ENCODE measurements at places on chromosomes 13 and 19.

DNA sequence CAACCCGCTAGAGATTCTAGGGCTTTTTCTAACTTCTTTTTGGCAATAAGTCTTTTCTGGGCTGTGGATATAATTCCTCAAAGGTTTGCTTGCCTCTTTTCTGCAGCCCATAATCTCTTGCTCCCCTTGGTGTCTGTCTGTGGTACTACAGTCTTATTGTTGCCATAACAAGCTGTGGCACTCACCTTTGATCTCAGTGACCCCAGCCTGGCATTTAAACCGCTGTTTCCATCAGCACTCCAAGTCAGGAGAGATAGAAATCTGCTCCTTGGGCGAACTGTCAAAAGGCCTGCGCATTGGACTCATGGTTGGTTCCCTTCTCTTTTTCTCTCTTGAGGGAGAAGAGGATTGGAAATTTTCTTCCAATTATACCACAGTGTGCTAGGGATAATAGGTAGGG, 14.5 kb upstream of the MPHOSPH8 start:
- DNase-seq = no peak

- no peak for DNase-seq
Measured at GRCh38 chr13:53137779-53138178, 109.2 kb downstream of the OLFM4 start.

GRCh38 chr13:90430127-90430526, 917.4 kb upstream of the MIR17HG start:
- no peak for DNase-seq

GRCh38 chr19:44517146-44517545, 12.3 kb downstream of the CEACAM20 start:
- DNase-seq = no peak

DNA sequence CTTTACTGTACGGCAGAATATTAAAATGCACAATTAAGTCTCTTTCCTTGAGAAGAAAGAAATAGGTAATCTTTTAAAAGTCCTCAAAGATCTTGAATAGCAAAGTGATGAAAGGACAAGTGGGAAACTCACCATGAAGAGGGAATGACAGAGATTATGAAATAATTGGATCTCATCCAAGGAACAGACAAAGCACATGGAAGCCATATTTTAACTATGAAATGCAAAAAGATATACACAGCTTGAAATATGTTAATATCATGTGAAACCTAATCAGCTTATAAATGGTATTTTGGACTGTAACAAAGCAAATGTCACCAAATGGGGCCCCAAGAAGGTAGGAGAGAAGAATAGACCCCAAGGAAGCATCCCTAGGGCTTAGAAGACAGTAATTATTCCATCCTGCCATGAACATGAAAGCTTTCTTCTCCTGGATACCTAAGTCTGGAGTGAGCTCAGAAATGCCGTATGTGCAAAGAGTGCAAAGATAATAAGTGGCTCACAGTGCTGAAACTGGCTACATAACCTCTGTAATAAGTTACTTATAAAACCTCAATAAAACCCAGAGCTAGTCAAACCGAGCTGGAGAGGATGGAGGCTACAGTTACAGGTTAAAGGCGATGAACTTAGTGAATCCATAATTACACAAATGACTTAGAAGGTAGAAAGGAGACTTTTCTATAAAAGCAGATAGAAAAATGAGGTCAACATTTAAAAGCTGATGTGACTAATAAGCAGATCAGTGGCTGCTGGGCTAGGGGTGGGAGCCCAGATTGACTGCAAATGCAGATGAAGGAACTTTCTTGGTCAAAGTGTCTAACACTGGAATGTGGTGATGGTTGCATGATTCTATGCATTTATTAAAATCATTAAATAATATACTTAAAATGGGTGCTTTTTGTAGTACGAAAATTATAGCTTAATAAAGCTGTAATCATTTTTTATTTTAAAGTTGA, 34.4 kb downstream of the DCLK1 start:
- DNase-seq = no peak

DNA sequence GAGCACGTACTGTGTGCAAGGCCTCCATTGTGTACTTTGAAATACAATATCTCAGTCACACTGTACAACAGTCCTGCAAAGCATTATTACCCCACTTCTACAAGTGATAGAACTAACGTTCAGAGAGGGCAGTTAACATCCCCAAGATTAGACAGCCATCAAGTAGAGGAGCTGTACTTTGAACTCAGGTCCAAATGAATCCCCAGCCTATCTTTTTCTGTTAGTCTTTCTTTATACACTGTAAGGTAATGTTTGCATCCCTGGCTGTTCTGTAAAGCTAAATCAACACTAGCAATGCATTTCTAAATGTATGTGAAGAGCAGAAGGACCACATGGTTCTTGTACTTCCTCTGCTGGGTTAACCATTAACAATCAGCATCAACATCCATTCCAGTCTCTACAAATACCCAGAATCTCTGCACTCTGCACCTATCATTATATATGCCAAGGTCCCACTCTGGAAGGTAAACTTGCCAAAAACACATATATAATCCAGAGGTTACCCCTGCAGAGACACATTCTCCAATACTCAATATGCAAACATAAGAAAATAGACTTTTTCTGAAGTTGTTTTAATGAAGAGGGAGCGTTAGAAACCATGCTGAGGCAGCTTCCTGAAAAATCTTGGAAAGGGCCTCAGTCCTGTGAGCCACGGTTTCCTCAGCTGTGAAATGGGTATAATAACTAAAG, 182.3 kb downstream of the MZT1 start:
- no peak for DNase-seq

DNA sequence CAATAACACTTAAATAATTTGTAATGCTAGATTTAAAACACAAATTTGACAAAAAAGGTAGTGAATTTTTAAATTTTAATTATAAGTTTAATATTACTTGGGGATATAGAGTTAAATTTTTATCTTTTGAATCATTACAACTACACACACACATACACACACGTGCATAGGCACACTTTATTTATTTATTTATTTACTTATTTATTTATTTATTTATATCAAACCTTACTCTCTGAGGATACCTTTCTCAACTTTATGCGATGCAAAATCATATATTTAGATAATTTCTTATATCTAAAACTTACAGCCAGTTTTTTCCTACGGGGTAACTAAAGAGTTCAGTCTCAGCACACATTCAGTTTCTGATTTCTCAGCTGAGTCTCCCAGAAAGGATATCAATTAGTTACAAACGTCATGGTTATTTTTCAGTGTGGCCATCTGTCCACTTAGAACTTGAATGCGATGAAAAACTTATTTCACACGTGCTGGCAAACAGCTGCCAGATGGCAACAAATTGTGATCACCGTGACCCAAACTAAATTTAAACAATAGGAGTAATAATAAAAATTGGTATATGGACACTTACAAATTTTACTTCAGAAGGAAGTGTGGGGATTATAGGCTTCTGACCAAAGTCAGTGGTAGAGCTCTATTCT, 683.1 kb upstream of the PRR20A start:
- DNase-seq = no peak

DNA sequence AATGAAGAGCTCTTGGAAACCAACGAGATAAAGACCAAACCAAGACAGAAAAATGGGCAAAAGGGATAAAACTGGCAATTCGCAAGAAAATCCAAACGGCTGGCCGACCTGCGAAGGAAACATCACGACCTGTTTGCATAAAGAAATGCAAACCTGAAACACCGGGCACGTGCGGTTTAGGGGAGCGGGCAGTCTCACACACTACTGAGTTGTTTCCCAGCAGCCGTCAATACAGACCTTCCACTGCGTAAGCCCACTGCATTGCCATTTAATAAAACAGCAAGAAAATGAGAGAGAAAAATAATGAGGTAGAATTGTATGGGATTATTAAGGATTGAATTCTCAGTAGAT, 642 bp upstream of the PEG3 start:
- no peak for DNase-seq

DNA sequence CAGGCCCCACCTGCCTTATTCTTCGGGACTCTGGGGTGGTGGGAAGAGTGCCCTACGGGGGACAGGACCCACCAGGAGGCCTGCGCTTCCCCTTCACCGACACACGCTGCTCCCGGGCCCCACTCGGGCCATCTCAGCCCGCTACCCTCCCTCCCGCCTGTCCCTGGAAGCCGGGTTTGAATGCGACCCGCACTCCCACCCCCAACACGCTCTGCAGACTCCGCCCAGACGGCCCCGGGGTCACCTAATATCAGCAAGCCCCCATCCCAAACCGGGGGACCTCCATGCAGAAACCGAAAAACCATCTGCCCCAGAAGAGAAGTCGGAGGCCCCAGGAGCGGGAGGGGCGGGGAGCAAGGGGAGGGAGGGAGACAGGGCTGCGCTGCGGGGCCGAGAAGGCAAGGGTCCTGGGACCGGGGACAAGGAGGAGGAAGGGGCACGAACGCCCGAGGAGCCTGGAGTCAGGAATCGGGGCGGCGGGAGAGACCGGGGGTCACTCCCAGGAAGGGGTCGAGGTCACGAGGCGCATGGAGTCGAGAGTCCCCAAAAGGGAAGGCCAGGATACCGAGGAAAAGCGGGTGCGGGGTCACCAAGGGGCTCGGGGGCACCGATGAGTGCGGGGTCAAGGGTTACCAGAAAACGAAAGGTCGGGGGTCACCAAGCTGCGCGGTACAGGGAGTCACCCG, 766 bp downstream of the SBNO2 start:
- DNase-seq = no peak

DNA sequence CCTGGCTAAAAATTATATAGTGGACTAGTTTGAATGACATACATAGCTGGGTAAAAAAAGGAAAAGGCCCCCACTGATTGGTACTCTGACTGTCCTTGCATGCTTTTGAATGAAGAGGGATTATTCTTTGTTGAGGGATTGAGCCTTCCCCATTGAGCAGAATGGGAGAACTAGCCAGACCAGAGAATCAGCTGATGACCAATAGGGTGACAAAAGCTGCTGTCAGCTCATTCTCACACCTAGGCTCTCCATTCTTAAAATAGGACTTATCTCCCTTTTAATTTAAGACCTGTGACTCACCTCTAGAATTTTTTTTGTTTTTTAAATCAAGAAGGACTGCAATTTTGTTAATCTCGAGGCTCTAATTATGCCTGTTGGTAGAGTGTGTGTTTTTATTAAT, 79.3 kb downstream of the CRYL1 start:
- DNase-seq = no peak

GRCh38 chr13:27921421-27921960, 1.7 kb downstream of the PDX1 start:
- no peak for DNase-seq

GRCh38 chr19:16850133-16850532, 20.9 kb downstream of the SIN3B start:
- DNase-seq = no peak

DNA sequence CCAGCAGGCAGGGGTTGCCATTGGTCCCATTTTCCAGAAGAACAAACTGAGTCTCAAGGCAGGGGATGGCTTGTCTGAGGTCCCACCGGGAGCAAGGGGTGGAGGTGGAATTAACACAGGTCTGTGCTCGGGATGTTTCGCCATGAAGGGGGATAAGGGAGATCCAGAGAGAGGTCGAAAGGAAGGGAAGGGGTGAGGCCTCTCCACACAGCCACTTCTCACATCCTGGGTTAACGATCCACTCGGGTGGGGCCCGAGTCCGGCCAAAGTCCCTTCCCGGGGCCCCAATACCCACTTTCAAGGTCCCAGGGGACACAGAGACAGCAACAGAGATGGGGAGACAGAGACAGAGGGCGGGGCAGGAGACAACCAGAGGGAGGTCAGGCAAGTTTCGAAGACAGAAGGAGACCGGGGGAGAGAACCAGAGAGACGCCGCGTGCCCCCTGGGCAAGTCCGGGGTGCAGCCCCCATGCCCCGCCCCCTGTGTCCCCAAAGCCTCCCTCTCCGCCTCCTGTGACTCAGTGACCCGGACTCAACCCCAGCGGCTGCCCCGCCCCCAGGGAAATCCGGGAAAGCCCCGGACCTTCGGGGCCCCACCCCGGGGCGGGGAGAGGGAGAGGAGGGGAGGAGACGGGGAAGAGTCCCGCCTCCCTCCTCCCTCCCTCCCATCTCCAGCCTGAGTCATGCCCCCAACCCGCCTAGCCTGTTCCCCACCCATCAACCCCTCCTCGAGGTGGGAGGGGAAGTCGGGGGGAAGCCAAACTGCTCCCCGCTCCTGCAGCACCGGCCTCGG, 1.4 kb upstream of the BCL3 start:
- DNase-seq = peak; percentile 94

GRCh38 chr19:35055715-35056179, 14.2 kb downstream of the HPN start:
- DNase-seq = no peak

- DNase-seq = no peak
Measured at GRCh38 chr19:14237014-14237941, 31.3 kb upstream of the ADGRL1 start.

- DNase-seq = no peak
Measured at GRCh38 chr19:19778666-19779065, 42.9 kb downstream of the ZNF506 start.

- DNase-seq = no peak
Measured at GRCh38 chr19:48877855-48878195, 5.6 kb downstream of the PPP1R15A start.

DNA sequence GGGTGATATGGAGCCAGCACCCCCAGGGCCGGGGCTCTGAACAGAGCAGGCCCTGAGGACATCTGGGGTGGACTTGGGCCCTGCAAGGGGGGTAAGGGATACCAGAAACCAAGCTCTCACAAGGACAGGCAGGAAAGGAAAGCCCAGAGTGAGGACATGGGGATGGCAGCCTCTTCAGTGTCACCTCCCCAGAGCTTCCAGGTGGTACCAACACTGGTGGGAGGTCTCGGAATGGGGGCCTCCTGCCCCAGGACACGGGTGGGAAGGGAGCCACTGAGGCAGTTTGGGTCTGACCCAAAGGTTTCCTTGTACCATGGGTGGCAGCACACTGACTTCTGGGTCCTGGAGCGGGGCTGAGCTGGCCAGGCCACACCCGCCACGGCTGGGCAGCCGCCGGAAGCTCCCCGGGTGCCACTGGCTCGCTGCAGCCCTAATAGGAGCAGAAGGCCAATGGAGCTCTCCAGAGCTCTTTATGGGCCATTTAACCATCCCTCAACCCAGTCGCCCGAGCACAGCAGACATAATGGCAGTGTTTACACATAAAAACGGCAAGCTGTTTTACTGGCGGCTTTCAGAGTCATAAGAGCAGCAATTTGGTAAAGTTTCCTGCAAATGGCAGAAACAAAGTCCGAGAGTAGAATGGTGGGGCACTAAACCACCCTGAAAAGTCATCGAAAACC, 59.3 kb downstream of the PEPD start:
- no peak for DNase-seq

DNA sequence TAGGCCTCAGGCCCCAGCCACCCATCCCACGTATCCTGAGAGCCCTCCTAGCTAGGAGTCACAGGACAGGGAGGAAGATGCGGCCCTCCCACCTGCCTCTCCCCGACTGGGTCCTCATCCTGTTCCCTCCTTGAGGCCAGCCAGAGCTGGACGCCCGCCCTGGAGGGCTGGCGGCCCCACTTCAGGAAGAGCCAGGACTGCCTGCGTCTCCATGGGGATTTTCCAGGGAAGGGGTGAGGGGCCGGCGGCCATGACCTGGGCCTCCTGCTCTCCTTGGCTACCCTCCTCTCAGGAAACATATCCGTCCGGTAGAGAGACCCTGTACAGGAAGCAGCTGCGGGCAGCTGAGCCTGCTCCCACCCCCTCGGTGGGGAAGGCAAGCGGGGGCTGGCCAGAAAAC, 11.3 kb upstream of the PRKD2 start:
- DNase-seq = no peak
